ENCODE measurements at places on chromosomes 3 and 15.

- DNase-seq: no peak
These were observed 85.1 kb downstream of the ZBTB20 start for GRCh38 chr3:115062009-115062408.

DNA sequence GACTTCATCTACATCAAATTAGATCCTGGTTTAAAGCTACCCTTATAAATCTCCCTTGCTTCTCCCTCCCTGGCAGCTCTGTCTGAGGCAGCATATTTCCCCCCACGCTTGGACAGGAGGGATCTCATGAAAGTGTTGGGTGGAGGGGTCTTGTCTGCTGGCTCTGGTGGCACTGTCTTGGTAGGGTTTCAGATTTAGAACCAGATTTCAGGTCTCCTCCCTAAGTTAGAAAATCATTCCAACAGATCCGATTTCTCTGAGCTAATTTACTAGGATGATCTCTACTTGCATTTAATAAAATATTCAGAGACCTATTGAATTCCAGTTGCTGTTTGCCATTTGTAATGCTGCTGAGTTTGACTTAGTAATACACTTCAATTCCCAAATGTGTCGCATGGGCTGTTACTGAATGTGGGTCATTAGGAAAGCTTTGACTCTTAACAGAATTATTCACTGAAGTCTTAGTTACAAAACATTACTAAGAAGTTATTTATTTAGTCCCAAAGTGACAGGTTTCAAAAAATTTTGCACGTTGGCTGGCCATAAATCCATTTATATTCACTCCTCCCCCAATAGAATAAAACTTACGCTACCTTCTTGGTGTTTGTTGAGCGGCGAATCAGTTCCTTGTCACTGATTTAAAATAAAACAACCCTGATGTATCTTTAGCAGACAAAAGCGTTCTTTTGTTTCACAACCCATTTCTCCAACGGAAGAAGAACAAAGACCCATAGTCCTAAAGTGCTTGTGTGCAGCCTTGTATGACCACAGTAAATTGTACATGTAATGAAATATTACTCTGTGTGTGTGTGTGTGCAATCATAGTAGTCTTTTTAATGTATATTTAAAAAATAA lies 84.5 kb downstream of the TRAK1 start:
- DNase-seq: no peak

GRCh38 chr3:43162230-43163084 lies 56.6 kb upstream of the POMGNT2 start:
- DNase-seq: peak; percentile 48

DNA sequence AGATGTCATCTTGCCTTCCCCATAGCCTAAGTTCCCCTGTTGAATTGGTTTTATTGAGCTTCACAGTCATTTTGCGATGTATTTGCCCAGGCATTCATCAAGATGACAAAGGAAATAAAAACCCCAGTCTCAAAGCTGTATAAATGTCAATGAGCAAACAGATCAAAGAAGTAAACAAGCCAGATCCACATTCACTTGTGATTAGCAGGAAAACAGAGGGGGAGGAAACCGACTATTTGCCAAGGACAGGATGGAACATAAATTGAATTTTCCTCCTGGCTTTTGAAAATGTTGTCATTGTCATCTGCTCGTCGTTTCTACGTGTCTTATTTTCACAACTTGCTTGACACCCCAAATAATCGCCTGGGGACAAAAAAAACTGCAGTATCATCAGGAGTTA lies 83.5 kb downstream of the SV2B start:
- DNase-seq: no peak

DNA sequence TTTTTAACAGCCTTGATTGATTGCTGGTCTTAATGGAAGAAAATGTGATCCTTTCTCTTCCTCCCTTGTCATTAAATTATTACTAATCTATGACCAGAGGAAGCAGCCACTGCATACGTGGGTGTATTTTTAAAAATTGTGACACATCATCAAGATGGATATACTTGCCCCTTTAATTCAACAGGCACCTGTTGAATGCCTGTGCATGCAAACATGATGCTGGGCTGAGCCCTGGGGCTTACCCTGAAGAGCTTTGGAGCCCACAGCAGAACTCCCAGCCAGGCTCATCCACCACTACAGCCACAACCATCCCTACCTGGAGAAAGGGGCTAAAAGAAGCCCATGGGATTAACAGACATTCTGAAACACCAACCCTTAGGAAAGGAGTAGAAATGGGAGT lies 297.2 kb upstream of the CTDSPL start:
- no peak for DNase-seq

GRCh38 chr15:36370731-36371112 lies 208.7 kb upstream of the CDIN1 start:
- DNase-seq: no peak

DNA sequence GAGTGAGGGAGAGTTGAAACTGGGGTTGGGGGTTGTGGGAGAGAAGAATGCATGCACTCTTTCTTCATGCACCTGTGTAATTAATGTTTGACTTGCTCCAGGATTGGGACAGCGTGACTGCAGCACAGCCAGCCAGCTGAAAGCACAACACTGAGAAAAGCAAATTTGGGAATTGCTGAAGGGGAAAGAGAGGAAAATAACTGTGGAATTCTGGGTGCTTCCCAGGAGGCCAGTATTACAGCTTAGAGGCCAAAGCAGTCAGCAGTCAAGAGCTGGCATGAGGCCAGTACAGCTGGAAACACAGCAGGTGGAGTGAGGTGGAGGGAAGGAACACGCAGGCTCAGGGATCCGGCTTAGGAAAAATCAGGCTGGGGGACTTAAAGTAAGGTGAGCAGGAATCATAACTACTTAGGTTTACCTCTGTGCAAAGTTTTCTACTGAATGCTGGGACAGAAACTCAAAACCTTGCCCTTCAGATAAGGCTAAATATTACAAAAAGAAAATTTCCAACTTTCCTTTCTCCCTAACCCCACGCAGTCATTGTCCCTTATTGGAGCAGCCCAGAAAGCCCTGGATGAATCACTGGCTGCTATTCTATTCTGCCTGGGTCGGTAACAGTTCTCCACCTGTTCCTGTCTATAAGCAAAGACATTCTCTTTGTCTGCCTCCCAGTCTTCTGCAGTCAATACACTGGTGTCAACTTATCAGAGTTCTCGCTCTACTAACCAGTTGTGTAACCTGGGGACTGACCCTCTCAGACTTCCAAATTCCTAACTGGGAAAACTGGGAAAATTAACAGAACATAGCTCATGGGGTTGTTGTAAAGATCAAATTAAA lies 167.2 kb downstream of the MAGI1 start:
- no peak for DNase-seq

DNA sequence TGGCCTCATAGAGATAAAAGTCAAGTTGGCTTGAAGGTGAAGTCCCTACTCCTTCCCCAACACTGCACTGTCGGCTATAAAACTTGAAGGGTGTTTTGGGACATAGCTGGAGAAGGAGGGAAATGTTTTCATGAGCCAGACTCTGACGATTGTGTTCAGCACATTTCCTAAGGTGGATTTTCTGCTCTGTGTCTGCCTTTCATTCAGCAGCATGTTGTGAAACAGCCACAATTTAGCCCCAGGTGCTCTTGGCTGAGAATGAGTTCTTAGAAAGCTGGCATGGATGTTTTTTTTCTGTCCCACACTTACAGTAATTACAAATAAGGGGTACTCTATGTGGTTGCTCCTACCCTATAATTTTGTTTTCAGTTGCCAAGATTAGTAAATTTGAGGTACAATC lies 492.4 kb downstream of the MCTP2 start:
- no peak for DNase-seq

GRCh38 chr15:90084876-90085423 lies 17.3 kb downstream of the IDH2 start:
- no peak for DNase-seq
